Activated gamma-delta T cell treated with anti-CD3 and anti-CD28 coated beads, Interleukin-2, amount 50 U/mL, for 16 hours (primary cell): ENCODE measurements at places on chromosomes 5 and 9.

- no peak for DNase-seq
These were observed 126.6 kb downstream of the C9orf152 start for GRCh38 chr9:110081395-110081794.

DNA sequence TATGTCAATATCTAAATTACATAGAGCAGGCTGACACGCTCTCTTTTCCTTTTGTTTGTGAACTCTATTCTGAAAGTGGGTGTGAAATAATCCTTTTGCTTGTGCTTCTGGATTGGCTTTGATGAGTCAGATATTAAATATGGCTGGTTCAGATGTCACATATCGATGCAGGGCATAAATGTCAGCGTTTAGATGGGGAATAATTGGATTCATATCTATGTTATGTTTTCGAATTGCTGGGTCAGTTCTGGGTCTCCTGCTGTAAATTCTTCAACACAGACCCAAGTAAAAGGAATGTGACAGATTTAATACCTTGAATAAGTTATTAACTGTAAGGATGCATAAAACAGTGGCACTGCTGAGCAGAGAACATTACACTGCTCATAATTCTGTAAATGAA is 118.7 kb upstream of the SNX2 start:
- DNase-seq = no peak

GRCh38 chr5:150059623-150060022 is 26.7 kb downstream of the CSF1R start:
- no peak for DNase-seq

DNA sequence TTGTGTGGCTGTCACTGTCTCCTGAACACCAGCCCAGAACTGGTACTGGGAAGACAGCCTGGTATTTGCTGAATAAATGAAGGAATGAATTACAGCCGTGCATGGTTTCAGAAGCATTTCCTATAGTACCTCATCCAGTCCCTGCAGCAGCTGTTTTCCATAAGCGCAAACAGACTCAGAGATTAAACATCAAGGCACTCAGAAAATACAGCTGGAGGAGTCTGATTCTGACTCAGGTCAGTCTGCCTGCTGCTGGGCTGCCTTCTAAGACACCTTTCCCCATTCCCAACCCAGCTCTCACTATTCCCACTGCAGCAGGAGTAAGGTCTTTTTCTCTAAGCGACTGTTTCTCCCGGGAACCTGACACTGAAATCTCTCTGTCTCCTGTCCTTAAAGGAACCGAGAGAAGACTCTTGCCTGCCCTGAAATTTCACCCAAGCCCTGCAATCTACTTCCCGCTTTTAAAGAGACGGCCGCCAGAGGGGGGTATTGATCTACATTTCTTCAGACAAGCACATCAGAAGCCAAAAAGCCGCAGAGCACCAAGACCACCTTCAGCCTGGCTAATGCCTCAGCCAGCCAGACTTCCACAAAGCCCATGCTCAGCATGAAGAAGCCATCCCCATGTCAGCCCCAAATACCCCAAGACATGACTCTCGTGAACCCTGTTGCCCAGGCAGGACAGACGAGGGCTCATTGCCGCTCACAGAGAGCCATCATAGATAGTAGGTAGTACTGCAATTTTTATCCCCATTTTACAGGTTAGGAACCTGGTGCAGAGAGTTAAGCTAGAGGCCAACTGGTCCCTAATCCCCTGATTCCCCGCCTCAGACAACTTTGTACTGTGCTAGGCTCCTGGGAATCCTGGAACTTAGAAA is 5.4 kb upstream of the FOXI1 start:
- DNase-seq = peak; percentile 52

- DNase-seq = no peak
These were observed 12.3 kb downstream of the MVB12B start for GRCh38 chr9:126338945-126339344.

DNA sequence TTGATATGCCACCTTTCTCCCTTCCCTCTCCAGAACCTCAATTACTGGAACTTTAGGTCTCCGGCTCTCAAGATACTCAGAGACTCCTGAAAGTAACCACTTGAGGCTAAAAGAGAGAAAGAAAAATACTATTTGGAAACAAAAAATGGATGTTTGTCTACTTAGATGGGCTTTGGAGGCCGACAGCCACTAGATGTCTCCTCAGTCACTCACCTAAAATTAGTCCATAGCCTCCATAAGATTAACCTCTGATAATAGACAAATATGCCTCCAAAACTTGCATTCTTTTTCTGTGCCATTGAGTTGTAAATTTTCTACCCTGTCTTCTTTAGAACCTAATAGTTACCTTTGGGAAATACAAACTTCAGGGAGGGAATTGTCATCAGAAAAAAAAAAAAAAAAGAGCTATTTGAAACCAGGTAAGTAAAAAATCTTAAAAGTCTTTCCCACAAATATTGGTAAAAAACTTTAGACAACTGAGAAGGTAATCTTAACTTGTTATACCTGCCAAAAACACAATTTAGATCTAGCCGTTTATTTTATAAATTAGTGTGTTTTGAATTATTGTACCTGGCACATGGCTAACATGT is 11.2 kb upstream of the PCDH1 start:
- no peak for DNase-seq

DNA sequence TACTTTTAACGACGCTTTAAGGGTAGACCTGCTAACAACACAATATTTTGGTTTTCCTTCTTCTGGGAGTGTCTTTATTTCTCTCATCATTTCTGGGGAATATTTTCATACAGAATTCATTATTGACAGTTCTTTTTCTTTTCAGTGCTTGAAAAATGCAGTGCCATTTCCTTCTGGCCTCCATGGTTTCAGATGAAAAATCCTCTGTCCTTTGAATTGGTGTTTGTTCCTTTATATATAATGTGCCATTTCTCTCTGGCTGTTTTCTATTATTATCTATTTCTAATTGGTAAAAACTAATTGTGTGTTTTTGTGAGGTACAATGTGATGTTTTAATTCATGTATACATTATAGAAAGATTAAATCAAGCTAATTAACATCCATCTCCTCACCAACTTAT is 194.3 kb upstream of the S1PR3 start:
- no peak for DNase-seq

DNA sequence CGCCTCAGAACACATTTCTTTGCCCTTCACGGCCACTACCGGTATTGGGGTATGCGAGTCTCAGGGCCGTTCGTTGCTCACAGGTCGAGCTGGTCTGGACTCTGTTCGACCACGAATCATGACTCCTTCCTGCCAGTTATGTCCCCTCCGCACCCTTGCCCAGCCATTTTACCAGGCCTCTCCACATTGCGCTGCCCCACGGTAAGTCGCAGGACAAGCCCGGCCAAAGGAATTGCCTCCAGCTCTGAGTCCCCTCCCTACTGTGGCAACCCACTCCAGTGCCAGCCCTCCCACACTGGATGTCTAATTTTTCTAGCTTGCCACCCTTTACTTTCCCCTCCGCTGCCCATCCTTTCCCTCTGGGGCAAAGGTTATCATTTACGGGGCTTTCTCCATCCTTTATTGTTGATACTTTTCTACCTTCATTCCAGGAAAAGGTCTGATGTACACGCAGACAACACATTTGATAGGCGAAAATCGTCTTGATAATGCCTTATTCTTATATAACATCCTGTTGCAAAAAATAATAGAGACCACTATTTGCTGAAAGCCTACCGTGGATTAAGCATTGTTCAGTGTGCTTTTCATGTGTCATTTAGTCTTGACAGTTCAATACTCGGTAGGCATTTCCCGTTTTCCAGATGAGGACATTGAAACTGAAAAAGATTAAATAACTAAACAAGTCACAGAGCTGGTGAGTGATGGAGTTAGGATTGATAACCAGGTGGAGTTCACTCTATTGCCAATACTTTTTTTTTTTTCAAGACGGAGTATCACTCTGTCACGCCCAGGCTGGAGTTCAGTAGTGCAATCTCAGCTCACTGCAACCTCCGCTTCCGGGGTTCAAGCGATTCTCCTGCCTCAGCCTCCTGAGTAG is 958 bp upstream of the HSPA5 start:
- no peak for DNase-seq

- no peak for DNase-seq
These were observed 22.3 kb upstream of the NPM1 start for GRCh38 chr5:171365351-171365750.

DNA sequence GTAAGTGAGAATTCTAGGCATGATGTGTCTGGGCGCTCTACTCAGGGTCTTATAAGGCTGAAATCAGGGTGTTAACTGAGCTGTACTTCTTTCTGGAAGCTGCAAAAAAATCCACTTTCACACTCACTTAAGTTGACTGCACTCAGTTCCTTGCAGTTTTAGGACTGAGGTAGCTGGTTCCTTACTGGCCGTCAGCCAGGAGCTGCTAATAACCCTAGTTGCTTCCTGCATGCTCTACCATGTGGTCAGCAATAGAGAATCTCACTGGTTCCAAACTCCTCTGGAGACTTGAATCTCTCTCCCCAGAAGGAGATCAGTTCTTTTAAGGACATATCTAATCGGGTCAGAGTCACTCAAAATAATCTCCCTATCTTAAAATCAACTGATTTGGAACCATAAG is 911.2 kb downstream of the EFNA5 start:
- DNase-seq = no peak

DNA sequence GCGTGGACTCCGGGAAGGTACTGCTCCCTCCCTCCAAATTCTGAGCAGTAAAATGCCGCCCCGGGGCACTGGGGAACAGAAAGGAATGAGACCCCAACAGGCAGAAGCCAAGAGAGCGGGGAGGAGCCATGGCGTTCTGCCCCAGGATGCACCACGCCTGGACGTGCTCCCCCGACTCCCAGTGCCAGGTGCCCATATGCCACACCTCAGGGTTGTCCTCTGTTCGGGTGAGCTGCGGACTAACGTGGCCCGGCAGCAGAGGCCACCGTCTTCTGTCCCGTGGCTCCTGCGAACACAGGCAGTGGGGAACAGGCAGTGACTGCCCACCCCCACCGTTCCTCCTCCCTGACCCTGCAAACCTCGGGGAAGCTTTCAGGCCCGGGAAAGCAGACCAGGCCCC is 4.8 kb downstream of the SURF6 start:
- no peak for DNase-seq

DNA sequence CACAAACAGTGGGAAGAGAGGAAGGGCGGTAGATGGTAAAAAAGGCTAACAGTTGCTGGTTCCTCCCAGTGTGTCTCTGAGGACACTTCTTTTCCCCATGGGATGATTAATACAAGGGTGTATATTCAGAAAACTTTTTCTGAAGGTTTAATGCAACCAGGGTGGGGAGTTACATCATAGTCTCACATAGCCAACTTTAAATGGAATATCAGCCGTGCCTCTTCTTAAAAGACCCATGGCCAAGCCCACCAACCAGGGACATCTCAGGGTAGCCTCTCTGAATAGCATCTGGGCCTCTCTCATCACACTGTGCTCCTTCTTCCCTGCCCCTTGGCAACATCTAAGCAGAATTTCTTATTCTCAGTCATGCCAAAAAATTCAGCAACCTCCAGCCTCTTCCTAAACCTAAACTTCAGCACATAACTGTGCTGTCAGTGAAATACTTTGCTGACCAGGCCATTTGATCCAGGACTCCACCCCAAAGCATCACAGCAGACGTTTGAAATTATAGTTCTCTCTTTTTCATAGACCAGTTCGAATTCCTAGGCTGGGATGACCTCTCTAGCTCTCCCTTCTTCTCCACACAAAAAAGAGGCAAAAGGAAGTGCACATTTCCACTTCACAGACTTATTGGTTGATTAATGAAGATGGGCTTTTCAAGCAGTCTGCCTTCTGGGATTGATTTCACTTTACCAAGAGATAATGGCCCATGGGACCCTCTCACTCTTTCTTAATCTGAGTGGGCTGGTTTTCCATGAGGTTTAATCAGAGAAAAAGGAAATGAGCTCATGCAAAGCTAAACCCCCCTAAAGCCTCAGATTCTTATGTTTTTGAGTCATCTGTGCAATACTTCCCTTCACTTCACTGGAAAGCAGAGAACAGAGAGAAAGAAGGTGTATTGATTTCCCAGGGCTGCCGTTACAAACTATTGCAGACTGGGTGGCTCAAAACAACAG is 85.1 kb upstream of the RAI14 start:
- DNase-seq = no peak

DNA sequence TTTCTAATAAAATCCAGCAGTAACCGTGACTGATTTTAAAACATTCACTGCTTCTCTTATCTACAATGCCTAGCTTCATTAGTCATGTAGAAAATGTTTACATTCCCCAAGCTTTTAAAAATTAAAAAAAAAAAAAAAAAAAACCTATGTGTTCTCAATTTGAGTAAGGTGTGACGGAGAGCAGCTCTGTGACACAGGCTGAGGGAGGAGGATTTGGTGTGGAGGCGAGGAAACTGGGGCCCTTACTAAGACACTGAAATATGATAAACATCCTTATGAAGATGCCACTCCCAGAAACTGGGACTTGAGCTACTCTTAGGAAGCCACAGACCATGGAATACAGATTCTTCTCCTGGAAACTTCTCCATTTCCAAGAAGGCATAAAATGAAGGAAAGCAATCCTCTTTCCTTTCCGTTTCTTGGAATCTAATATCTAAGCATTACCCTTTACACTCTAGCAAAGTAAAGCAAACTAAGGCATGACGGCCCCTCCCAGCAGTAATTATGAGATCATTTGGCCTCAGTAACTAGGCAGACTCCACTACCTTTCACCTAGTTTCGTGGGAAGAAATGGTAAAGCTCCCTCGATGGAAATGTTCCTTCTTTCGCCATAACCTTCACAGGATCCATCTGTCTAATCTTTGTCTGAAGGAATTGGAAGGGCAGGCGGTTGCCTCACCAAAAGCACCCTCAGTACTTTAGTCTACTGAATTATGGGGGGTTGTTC is 23.5 kb downstream of the GRAMD2B start:
- no peak for DNase-seq

DNA sequence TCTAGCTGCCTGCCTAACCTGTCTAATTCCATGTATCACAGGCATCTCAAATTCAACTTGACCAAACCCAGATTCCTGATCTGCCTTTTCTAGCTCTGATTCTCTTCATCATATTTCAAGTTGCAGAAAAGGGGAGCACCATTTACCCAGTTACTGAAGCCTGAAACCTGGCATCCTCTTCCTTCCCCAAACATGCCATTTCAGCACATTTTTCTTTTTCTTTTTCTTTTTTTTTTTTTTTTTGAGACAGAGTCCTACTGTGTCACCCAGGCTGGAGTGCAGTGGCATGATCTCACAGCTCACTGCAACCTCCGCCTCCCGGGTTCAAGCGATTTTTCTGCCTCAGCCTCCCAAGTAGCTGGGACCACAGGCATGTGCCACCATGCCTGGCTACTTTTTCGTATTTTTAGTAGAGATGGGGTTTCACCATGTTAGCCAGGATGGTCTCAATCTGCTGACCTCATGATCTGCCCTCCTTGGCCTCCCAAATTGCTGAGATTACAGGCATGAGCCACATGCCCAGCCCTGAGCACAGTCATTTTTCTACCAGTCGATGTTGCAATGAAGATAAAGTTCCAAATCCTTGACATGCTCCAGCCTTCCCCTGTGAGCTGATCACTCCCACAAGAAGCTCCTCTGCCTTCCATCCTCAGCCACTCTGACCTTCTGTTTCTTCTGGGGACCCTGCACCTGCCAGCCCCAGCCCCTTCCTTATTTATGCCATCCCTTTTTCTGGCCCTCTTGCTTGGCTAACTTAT is 32.2 kb downstream of the ACER2 start:
- DNase-seq = no peak

GRCh38 chr9:127915325-127915752 is 1.5 kb downstream of the ST6GALNAC4 start:
- DNase-seq = no peak
